NCI-H2227 treated with DMSO at 0.1 percent for 48 hours (cell line): ENCODE measurements at places on chromosomes 1 and 21.

DNA sequence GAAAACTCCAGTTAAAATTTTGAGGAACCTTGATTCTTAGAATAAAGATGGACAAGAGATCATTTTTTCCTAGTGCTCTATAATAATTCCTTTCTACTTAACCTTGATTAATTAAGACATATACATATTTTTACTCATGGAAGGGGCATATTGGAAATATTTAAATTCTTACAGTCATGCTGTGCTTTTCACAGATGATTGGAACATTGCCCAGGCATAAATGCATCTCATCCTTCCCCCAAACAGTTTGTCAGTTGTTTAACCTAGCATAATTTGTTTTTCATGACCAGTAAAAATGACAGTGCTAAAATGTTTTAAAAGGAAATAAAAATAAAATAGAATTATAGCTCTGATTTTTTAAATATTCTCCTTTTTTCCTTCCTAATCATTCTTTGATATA, 140.0 kb downstream of the DNM3 start:
- no peak for DNase-seq

- no peak for DNase-seq
These were observed 61.7 kb downstream of the CHD5 start for GRCh38 chr1:6118415-6118814.

GRCh38 chr1:104636581-104636980, 886.9 kb downstream of the AMY1C start:
- no peak for DNase-seq

- peak; percentile 13 for DNase-seq
These were observed 648 bp downstream of the FAM76A start for GRCh38 chr1:27726173-27727044.

GRCh38 chr1:196302981-196303380, 305.3 kb downstream of the KCNT2 start:
- no peak for DNase-seq

GRCh38 chr1:24126018-24126671, 14.2 kb upstream of the MYOM3 start:
- no peak for DNase-seq

DNA sequence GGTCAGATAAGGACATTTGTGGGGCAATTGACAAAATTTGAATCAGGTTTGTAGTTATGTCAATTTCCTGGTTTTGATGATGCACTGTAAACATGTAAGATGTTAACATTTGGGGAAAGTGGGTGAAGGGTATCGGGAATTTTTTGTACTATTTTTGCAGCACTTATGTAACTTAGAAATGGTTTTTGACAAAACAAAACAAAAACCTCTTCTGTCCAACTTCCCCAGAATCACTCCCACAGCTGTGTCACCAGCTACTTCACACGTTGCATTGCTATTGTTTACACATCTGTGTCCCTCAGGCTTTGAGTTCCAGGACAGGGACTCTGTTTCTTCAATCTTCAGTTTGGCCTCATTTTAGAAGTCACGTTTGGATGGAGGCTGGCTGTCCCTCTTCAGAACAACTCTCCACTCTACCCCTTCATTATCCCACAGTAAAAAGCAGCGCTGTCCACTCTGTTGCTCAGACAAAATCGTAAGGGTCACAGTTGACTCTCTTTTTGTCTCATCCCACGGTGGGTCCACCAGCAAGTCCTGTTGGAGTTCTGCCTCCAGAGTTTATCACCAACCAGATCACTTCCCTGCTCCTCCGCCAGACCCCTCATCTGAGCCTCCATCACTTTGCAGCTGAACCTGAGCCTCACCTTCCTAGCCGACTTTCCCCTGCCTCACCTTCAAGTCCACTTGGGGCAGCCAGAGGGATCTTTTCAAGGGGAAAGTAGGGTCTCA, 63.2 kb downstream of the NENF start:
- no peak for DNase-seq

GRCh38 chr1:6652986-6653385, 28.3 kb downstream of the THAP3 start:
- no peak for DNase-seq

DNA sequence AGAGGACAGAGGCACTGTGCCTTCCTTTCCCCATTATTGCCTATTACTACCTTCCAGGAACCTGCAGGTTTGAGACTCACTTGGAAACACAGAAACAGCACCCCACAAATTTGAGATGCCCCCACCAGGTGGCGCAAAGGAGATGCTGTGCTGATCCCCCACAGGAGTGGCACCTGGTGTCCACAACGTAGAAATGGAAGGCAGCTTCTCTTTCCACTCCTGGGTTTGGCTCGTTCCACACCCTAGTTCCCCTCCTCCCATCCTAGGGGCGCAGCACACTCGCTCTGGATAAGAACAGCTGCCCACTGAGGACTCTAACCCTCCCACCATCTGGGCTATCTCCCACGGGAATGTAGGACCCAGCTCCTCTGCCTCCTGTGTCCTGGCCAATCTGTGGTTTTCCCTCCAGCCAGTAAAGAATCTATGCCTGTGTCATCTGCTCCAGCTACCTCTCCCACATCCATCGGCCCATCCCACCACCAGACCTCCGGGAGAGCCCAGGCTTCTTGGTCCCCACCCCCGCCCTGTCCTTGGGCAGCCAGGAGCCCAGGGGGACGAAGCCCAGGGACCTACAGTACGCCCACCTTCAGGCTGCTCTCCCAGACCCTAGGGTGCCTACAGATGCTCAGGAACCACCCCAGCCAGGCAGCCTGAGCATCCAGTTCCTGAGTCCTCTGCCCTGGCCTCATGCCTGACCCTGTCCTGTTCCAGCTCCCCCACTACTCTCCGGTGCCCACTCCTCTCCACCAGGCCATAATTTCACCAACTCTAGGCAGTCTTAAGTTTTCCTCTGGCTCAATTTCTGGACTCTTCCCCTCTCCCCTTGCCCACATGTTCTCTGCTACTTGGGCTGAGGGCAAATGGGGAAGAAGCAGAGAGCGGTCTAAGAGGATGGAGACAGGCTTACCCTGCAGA, 549 bp downstream of the THBS3 start:
- peak; percentile 78 for DNase-seq

DNA sequence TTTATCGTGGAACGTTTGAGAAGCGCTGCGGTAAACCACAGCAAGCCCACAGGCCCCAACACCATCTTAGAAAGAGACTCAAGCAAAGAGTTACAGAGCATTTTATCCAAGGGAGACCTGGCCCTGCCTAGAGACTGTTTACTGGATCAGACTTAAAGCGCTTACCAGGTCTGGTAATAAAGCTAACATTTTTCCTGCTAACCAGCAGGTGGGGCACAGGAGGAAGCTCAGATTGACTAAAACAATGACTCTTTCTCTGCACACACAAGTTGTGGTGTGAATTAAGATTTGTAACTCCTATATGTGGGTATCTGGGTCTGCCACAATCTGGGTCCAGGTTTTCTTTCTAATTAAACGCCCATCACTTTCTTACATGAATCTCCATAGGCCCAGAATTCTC, 136.5 kb upstream of the ETS2 start:
- peak; percentile 19 for DNase-seq

DNA sequence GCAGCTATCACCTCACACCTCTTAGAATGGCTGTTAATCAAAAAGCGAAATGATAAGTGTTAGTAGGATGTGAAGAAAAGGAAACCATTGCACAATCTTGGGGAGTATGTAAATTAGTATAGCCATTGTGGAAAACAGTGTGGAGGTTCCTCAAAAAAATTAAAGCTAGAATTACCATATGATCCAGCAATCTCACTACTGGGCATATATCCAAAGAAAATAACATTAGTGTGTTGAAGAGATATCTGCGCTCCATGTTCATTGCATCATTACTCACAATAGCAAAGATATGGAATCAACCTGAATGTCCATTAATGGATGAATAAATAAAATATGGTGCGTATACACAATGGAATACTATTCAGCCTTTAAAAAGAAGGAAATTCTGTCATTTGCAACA, 68.9 kb downstream of the SNRPE start:
- DNase-seq: no peak

GRCh38 chr1:53585565-53585964, 126.4 kb downstream of the DMRTB1 start:
- DNase-seq: no peak

DNA sequence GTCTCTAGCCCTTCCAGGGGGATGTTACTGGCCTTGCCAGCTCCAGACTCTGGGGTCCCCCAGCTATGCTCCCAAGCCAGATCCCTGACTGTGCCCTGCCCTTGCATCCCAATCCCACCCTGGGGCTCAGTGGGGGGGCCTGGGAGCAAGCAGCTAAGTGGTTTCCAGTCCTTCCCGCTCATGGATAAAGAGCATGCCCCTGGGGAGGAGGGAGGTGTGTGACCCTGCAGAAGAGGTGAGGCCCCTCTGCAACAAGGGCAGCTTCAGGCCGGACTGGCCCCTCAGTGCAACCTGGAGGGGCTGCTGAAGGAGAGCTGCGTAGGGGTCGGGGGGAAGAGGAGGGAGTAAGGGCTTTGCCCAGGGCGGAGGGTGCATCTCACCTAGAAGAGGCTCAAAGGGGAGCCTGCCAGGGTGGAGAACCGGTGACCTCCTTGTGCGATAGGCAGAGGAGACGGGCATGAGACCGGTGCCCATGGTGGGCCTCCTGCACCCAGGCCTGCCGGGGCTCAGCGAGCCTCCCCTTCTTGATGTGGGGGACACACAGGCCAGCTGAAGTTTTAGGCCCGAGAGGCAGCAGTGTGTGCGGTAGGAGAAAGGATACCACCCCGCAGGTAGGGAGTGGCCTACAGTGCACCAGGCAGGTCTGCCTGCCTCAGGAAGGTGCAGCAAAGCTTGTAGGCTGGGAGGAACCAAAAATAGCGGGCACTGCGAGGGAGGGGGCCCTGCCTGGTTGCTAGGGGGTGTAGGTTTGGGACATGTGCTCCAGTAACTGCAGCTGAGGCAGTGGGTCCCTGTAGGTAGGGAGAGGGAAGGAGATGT, 3.1 kb downstream of the OBSCN start:
- no peak for DNase-seq

DNA sequence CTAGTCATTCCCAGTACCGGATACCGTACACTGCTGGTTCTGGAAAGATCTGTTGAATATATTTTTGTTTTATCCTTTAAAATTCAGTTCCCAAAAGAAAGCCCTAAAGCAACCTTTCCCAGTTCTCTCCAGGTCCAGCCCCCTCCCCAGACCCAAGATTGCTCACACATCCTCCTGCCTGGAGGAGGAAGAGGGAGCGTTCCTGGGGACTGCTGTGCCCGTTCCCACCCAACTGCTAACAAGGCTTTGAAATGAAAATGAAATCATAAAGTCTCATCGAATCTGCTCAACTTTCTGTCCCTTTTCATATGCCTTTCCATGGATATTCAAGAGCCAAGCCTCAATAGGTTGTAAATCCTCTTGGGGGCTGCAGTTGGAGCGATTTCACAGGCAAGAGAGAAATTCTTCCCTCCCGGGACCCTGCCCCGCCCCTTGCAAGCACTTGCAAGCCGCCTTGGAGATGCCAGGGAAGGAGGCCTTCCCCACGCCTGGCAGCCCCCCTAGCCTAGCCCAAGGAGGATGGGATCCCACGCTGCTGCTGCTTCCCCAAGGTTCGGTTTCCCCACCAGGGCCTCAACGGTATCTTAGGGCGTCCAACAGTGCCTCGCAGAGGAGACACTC, 113.2 kb upstream of the CACHD1 start:
- no peak for DNase-seq

DNA sequence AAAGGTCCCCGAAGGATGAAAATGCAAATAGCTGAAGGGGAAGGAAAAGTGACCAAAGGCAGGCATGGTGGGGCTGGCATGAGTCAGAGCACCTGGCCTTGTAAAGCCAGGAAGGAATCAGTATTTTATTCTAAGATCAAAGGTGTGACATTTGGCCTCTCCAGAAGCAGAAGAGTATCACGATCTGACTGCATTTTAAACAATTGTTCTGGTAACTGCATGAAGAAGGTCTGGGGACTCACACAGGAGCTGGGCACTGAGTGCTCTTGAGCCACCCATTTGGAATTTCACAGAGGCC, 23.2 kb downstream of the MAB21L3 start:
- no peak for DNase-seq

DNA sequence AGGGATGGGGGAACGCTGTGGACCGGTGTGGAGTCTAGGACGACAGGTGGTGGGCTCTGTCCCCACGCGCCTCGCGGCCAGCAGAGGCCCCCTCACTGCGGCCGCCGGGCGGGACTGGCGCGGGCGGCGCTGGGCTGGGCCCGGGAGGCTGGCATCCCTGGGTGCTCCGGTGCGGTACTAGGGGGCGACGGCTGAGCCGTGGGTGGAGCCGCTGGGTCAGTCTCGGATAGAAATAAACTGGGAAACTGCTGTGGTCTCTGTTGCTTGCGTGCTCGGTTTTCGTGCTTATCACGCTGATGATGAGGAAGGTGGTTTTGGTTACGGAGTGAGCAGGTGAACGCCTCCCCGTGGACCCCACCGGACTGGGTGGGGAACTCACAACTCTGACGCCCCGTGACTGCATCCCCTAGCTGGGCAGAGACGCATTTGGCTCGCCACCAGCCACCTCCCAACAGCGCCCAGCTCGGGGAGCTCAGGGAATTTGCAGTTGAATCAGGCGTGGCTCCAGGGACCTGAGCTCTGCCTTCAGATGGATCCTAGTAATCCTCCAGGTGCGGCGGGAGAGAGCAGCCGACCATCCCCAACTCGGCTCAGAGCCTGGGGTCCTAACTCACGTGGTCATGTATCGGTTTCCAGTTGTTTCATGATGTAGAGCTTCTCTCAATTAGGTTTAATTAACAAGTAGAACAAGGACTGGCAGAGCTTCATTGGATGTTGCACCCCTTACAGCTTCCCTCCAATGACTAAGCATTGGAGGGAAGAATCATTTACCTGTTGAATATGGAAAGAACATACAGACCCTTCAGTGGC, 32.1 kb downstream of the HSD17B7 start:
- DNase-seq: peak; percentile 11

DNA sequence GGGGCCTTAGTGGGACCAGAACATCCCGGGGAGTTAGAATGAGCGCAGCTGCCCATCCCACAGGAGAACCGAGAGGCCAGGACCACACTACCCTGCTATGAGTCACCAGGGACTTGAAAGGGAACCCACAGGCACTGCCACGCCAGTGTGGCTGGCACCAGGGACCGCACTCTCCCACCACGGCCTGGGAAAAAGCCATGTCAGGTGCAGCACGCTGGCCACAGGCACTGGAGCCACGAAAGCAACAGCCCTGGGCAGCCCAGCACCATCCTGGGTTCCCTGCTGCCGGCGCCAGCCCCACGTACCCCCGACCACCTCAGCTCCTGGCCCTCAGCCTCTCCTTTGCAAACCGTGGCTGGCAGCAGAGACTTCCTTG, 14.1 kb upstream of the TMEM240 start:
- DNase-seq: no peak

- DNase-seq: no peak
These were observed 122.7 kb downstream of the FGGY start for GRCh38 chr1:59419361-59420140.

- DNase-seq: peak; percentile 6
These were observed 32.3 kb downstream of the AGT start for GRCh38 chr1:230681599-230681998.
